T-helper 22 cell (primary cell): ENCODE measurements at places on chromosomes 2 and 18.
A peak's percentile ranks its signal among the peaks of the same experiment; 100 is the strongest.

- no peak for DNase-seq
Measured at GRCh38 chr2:227617316-227618230, at the start of gene SCYGR4. TSS of gene SCYGR4 (plus strand) at chr2:227617498. CDS start at chr2:227617498, 0 bp downstream.

GRCh38 chr18:46915800-46916550, 1.3 kb downstream of the PIAS2 start:
- DNase-seq = no peak

- no peak for DNase-seq
Measured at GRCh38 chr2:176742271-176742670, 470.3 kb upstream of the HNRNPA3 start.

- DNase-seq = peak; percentile 69
Measured at GRCh38 chr18:58687871-58688308, 16.6 kb downstream of the MALT1 start.

DNA sequence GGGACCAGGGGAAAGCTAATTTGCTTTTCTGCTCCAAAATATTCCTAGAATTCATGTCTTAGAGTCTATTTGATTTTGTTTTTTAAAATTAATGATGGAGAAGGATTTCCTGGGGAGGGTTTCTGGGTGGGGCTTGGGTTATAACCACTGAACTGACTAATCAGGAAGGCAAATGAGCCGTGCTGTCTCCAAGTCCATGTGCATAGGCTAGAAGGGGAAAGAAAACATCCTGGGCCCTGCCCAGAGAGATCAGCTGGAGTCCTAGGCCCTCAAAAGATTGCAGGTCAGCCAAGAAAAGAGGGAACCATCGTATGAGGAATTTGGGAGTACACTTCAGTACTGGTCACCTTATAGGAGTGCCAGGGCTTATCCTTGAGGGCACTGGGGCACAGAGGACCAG, 480.2 kb upstream of the CELF4 start:
- DNase-seq = no peak

GRCh38 chr2:110746586-110747521, 14.5 kb downstream of the ACOXL start:
- no peak for DNase-seq

DNA sequence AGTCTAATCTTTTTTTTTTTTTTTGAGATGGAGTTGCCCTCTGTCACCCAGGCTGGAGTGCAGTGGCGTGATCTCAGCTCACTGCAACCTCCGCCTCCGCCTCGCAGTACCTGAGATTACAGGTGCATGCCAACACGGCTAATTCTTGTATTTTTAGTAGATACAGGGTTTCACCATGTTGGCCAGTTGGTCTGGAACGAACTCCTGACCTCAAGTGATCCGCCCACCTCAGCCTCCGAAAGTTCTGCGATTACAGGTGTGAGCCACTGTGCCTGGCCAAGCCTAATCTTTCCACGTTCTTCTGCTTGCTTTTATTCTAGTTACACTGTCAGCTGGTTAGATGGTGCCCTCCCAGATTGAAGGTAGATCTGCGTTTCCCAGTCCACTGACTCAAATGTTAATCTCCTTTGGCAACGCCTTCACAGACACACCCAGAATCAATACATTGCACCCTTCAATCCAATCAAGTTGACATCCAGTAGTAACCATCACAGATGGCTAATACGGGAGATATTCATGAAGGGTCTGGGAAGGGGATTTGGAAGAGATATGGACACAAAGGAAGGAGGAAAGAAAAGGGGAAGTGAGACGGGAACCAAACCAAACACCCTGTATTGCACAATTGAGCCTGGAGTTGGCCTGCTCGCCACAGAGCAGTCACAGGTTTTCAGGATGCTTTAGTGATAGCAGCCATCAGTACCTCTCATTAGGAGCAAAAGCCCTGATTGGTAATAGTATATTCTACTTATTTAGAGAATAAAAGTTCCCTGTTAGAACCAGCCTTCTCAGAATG, 229.8 kb downstream of the PIK3C3 start:
- DNase-seq = no peak

GRCh38 chr18:58287353-58288274, 243.6 kb downstream of the NEDD4L start:
- no peak for DNase-seq

- no peak for DNase-seq
Measured at GRCh38 chr18:3283908-3284307, 22.0 kb downstream of the MYL12B start.

DNA sequence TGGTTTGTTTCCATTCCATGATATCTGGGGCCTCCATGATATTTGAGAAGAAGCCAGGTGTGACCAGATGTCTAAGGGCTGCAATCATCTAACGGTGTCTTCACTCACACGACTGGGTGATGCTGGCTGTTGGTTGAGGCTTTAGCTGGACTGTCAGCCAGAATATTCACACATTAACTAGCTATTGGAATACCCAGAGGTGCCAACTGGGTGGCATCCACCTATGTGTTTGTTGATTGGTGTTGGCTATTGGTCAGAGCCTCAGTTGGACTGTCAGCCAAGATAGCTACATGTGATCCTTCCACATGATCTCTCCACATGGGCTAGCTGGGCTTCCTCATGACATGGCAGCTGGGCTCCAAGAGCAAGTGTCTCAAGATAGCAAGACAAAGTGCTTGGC, 117.4 kb downstream of the CDCA7 start:
- no peak for DNase-seq

DNA sequence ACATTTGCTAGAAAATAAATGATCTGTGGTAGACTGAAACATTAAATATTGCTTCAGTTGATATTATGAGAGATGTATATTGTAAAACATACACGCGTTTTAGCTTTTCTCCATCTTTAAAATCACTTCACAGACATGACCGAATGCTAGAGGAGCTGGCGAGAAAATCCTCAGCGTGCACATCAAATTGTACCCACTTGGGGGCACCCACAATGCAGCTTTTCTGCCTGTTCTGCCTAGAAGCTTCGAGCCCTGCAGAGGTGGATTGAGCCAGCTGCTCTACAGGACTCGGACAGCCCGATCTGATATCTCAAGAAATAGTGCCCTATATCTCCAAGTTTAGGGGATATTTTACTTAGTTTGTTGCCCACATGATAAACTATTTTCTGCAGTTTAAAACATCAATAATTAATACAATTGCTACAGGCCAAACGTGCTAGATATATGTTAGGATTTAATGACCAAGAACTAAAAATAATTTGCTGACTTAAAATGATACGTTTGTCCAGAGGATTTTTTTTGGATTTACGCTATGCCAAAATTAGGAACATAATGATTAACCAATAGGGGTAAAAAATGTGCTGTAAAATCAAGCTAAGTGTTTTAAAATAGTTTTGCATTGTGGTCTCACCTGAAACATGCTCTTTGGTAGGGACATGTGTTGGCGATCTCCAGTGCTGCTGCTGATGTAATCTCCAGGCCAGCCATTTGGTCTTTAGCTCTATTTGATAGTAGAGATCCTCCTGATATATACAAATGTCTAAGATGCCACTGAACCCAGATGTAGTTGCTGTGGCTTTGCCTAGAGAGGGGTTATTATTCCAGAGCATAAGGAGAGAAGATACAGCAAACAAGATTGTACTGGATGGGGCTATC, 22.3 kb upstream of the ATP5MC3 start:
- no peak for DNase-seq

- no peak for DNase-seq
Measured at GRCh38 chr2:230872151-230872967, 7.6 kb downstream of the ITM2C start.

DNA sequence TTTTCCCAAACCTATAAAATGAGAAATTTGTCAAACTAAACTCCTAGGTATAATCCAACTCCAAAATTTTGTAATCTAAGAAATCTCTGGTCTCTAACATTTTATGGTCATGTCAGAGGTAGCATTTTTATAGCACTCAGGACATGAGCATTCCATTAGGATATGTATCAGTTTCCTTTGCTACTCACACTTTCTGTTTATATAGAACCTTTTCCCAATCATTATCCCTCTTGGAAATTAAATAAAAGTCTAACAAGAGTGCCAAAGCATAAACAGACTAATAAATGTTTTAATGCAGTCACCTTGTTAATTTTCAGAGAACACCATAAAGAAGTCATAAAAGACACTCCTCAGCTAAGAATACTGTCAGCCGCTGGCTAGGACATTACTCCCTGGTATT, 300.0 kb upstream of the CWC22 start:
- no peak for DNase-seq

- peak; percentile 11 for DNase-seq
Measured at GRCh38 chr2:238240757-238241711, 1.2 kb upstream of the HES6 start.

DNA sequence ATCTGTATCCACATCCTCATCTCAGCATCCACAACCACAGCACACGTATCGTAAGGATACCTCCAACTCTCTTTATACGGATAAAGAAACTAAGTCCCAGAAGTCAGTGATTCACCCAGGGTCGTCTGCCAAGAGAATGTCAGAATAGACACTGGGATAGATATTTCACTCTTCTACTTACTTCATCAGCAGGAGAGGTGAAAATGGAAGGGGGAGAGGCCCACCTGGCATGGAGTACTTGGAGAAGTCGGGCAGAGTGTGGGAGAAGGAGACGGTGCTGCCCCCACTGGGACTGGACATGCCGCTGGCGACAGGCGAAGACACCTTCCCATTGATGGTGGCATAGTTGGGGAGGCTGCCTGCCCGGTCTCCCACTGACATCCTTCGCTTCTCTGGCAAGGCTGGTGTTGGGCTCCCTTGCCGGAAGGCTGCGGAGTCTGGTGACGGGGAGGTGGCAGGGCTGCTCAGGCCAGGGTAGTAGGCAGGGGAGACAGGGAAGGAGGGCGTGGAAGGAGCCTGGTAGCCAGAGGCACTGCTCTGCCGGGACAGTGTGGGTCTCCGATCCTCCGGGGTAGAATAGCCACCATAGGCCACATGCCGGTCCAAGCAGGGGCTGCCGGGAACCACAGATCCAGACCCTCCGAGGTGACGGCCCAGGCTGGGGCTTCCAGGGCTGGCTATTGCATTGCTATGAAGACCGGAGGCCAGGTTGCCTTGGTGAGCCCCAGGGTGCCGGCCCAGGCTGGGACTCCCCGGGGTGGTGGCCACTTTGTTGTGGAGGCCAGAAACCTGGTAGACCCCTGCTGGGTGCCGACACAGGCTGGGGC, 185.1 kb downstream of the TNS1 start:
- no peak for DNase-seq

DNA sequence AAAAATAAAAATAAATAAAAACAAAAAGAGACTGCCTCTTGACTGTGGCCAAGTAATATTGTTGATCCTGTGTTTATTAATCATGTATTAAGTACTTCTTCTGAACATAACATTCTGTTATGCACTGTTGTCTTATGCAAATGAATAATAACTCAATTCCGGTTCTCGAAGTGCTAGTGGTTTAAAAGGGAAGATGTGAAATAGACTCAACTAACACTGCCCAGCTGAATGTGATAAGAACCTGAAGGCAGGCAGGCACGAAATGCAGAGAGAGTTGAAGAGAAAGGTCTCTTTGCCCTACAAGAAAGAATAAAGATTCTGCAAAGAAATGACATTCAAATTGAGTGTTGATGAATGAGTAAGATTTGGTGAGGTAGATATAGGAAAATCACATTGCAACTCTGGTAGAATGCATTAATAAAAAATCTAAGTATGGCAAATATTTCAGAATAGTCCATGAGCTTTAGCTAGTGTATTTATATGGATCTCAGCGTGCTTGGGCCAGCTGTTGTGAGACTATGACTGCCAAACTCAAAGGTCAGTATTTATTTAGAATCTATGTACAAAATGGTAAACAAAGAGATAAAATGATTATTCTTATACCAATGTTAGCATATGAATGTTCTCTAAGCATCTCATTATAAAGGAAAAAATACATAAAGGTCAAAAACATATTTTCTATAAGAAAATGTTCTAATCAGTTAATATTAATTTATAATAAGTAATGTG, 352.3 kb upstream of the CDH7 start:
- DNase-seq = no peak

GRCh38 chr2:125730921-125731320, 925.0 kb upstream of the GYPC start:
- no peak for DNase-seq

DNA sequence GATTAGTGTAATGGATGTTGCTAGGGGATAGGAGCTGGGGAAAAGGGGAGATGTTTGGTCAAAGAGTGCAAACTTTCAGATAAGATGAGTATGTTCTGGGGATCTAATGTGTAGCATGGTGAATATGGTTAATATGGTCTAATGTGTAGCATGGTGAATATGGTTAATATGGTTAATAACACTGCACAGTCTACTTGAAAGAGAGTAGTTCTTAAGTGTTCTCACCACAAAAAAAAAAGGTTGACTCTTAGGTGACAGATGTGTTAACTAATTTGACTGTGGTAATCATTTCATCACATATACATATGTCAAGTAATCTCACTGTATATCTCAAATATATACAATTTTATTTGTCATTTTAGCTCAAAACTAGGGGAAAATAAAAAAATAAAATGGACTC, 121.3 kb upstream of the CD226 start:
- DNase-seq = no peak

GRCh38 chr2:184419744-184420143, 178.6 kb upstream of the ZNF804A start:
- DNase-seq = no peak

DNA sequence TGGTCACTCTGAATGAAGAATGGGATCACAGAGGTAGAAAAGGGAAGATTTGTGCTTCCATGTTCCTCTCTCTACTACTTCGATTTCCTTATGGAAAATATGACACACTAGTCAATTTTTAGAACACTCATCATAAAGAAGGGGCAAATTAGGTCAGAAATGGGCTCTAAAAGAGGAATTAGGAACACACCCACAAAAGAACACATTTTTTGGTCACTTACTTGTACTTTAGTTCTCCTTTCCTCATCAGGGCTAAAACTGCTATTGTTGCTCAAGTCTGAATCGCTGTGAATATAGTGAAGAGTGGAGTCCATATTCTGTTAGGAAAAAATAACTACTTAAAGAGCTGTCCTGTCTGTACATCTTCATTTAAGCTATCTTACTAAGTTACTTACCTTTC, 52.6 kb downstream of the PPP4R1 start:
- DNase-seq = no peak

- DNase-seq = no peak
Measured at GRCh38 chr2:163953390-163953907, 217.6 kb upstream of the FIGN start.

DNA sequence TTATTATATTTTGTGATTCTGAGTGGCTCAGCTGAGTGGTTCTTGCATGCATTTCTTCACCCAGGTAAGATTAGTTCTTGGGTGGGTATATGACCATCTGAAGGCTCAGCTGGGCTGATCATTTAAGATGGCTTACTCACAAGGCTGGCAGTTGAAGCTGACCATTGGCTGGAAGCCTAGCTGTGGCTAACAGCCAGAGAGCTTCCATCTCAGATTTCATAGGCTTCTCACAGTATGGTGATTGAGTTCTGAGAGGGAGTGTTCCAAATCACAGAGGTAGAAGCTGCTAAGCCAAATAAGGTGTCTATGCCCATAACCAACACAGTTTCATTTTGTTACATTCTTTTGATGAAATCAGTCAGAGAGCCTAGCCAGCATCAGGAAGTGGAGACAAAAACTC, 117.4 kb upstream of the RPRM start:
- no peak for DNase-seq

- no peak for DNase-seq
Measured at GRCh38 chr2:119674711-119675500, 4.1 kb upstream of the TMEM177 start.
